ENCODE measurements at places on chromosomes 1 and 21. TPM values are rescaled to one million over a fixed set of nuclear protein-coding genes. Genes with fewer than 3 reads are reported as not detected.

- no peak for DNase-seq
Observed at GRCh38 chr1:41612953-41613352, 128.5 kb upstream of the EDN2 start.

HFM1 gene
- total RNA-seq, result 3.9 TPM

GRCh38 chr1:218742467-218743262 is 397.5 kb downstream of the TGFB2 start:
- no peak for DNase-seq

GRCh38 chr1:5916572-5917280 is 75.5 kb downstream of the NPHP4 start:
- no peak for DNase-seq

DNA sequence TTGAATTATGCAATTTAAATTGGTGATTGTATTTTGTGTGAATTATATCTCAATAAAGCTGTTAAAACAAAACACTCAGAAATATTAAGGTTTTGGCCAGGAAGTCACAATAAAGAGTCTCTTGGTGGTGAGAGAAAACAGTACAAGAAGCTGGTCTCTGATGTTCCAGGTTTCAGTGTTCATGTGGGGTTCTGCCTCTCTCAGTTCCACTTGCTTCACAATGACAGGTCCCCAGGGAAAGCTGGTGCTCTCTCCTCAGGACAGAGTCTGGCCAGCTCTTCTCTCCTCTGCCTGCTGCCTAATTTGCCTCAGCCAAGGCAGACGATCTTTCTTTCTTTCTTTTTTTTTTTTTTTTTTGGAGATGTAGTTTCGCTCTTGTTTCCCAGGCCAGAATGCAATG is 342.9 kb upstream of the PLXNA2 start:
- no peak for DNase-seq

MIXL1 gene
- not detected for total RNA-seq
